Activated CD8-positive, alpha-beta T cell treated with anti-CD3 and anti-CD28 coated beads for 36 hours (primary cell): ENCODE measurements at places on chromosomes 5 and 9. TPM values are rescaled to one million over a fixed set of nuclear protein-coding genes. Genes with fewer than 3 reads are reported as not detected.

GRCh38 chr9:95896580-95896979 lies 21.1 kb downstream of the ERCC6L2 start:
- H3K36me3 ChIP-seq = peaks cover 46% of the 10 kb centered on the region
- peak overlapping the region; percentile 81 for H3K27ac ChIP-seq
- no peak for DNase-seq
- H3K27me3 ChIP-seq = no peaks in the 10 kb centered on the region
- no peak overlapping the region for H3K4me3 ChIP-seq

DNA sequence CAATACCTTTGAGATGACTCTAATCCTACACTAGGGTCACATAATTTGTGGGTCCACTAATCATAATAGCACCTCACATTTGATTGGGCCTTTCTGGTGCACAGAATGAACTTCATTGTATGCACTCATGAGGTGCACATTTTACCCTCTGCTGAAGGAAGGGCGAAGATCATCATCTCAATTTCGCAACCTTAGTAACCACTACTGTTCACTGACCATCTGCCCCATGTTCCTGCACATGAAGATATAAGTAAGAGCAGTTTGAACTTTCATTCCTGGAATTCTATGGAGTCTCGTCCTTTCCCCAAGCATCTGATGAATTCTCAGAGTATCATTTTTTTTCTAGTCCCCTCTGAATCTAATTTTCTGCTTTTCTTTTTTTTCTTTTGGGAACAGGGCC lies 21.2 kb downstream of the GAS1 start:
- no peaks in the 10 kb centered on the region for H3K36me3 ChIP-seq
- H3K27ac ChIP-seq = no peak overlapping the region
- H3K4me3 ChIP-seq = no peak overlapping the region
- DNase-seq = no peak

Gene ENHO
- total RNA-seq = not detected

Gene UBE2D2
- total RNA-seq = 239 TPM

Gene RPL35
- total RNA-seq = 2,301 TPM
